ENCODE measurements at places on chromosomes 6 and 20.

GRCh38 chr20:6888736-6889395 lies 121.4 kb downstream of the BMP2 start:
- DNase-seq: peak; percentile 38

GRCh38 chr20:46923550-46923949 lies 28.9 kb downstream of the EYA2 start:
- DNase-seq: no peak

DNA sequence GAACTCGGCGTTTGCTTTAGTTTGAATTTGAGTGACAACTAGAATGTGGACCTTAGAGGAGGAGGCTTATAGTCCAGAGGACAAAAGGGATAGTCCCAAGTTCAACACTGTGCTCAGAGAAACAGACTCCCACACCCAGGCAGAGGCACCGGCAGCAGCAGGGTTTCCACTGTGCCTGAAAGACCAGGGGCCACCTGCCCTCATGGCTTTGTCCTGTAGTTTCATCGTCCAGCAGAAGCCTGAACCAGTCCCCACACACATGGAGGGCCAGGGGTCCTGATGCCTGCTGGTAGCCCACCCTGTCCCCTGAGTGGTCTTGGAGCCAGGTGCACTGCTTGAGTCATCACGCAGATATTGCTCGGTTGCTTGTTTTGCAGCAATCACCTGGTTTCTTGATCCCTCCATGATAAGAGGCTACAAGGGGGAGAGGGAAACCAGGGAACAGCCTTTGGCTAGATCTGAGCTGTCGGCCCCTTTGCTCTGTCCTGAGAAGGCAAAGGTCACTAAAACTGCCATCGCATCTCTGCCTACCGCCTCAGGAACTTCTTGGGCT lies 7.2 kb upstream of the ACSS1 start:
- no peak for DNase-seq

GRCh38 chr6:72048080-72048479 lies 161.7 kb downstream of the RIMS1 start:
- DNase-seq: no peak

- DNase-seq: no peak
Observed at GRCh38 chr6:52538252-52538900, 38.5 kb downstream of the TRAM2 start.

DNA sequence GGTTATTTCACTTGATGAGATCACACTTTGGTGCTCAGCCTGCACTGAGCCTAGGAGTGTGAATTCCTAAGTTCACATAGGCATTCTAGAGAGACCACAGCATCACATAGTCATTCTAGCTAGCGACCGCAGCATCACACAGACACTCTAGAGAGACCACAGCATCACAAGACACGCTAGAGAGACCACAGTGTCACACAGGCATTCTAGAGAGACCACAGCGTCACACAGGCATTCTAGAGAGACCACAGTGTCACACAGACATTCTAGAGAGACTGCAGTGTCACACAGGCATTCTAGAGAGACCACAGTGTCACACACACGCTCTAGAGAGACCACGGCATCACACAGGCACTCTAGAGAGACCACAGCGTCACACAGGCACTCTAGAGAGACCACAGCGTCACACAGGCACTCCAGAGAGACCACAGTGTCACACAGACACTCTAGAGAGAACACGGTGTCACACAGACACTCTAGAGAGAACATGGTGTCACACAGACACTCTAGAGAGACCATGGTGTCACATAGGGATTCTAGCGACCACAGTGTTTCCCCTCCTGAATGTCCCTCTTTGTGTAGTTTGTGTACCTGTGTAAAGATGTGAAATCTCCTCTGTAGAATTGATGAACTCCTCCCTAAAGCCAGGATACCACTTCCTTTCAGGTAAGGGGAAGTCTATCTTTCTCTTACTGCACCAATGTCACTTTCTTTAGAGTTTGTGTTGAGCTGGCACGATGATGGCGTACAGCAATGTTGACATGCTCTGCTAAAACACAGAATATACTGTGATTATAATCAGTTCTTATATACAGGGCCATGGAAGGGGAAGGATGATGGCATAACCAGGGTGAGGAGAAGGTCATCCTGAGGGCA lies 169.4 kb downstream of the ZDHHC14 start:
- no peak for DNase-seq

- no peak for DNase-seq
Observed at GRCh38 chr6:47034926-47035325, 7.2 kb downstream of the ADGRF1 start.

Data from inflammatory macrophage treated with lipopolysaccharide for 4 hours (primary cell).